ENCODE measurements at places on chromosomes 3 and 15. TPM values are rescaled to one million over a fixed set of nuclear protein-coding genes. Genes with fewer than 3 reads are reported as not detected.

- no peak for DNase-seq
Measured at GRCh38 chr15:74245342-74245931, 9.3 kb downstream of the CCDC33 start.

Gene PLS1
- 1.8 TPM for total RNA-seq

- DNase-seq, result no peak
Measured at GRCh38 chr15:66017000-66017399, 147.7 kb downstream of the RAB11A start.

Gene SLC22A14
- total RNA-seq, result not detected

DNA sequence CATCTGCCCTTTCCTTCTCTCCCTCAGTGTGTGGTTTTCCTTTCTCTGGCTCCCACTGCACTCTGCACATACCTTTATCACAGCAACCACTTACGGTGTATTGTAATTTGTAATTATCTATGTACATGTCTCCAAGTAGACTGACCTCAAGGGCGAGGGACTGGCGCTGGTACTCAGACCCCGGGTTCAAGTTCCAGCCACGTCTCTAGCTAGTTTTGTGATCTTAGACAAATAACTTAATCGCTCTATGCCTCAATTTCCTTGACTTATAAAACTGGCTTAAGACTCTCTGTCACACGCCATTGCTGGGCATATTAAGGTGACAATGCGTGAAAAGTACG, 607 bp upstream of the SENP2 start:
- no peak for DNase-seq

GRCh38 chr3:196554205-196554604, 14.1 kb downstream of the WDR53 start:
- DNase-seq, result no peak

Gene MCTP2
- 25.5 TPM for total RNA-seq

- DNase-seq, result no peak
Measured at GRCh38 chr3:30596152-30596551, 10.2 kb upstream of the TGFBR2 start.

DNA sequence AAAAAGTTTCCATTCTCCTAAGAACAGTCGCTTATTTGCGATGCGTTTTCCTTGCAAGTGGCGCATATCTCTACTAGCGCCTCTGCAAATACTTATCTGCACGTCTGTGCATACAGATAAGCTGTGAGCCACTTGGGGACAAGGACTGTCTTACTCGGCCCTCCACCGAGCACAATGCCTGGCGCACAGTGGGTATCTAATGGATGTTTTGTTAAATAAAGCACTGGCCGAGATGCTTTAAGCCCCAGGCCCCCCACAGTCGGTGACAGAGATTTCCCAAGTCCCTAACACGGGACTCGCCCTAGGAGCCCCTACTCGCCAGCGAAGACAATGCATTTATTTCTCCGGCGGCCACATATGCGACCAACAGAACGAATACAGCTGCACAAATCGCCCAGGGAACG, 503 bp downstream of the HLTF start:
- DNase-seq, result no peak

Gene C3orf20
- total RNA-seq, result not detected

DNA sequence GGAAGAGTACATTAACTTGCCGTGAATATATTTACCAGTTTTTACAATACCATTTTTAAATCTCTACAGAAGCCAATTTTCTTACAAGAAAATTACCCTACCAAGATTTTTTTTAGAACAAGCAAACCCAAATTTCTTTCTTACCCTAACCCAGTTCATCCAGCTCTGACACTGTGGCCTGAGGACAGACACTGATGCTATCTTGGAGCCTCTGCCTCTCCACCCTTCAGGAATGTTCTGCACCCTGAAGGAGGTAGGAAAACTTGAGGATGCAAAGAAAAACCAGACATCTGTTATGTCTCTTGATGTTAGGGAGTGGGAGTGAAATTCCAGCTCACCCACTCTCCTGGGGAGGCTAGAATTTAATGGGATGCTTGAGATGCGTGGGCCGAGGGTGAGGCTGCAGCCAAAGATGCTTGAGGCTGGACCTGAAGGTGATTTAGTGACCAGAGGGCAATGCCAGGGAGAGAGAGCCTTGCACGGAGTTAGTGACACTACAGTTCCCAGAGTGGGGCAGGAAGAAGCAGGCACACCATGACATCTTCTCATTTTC, 69.9 kb downstream of the LIPC start:
- DNase-seq, result no peak

DNA sequence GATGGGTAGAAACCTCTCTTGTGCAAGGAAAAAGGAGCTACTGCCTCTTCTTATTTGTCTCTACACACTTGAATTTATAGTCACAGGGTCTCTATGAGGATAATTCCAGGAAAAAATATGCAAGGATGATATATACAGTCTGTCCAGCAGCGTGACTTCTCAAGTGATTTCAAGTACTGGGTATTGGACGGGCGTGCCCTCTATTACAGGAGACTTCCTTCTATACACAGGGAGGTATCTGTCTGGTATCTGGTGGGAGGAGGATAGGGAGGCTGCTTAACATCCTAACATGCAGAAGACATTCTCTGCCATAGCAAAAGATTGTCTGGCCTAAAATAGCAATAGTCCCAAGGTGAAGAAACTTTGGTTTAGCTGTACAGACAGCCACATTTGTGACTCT, 146.1 kb downstream of the TPRG1 start:
- DNase-seq, result no peak
